ENCODE measurements at places on chromosomes 4 and X.
A peak's percentile ranks its signal among the peaks of the same experiment; 100 is the strongest.

DNA sequence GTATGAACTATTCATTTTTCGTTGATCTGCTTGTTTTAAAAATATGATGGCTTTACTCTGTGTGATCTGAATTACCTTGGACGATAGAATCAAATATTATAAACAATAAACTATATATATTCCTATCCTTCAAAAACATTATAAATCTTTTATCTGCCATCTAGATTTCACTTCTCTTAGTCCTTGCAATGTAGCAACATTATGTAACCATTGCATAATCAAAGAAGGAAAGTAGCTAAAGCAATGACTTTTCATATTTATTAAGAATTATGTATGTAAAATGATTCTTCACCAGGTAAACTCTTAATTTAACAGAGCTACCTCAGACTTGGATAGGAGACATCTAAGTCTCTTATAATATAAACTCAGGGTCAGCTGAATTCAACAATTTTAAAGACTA, 210.5 kb downstream of the ADAMTS3 start:
- no peak for DNase-seq

DNA sequence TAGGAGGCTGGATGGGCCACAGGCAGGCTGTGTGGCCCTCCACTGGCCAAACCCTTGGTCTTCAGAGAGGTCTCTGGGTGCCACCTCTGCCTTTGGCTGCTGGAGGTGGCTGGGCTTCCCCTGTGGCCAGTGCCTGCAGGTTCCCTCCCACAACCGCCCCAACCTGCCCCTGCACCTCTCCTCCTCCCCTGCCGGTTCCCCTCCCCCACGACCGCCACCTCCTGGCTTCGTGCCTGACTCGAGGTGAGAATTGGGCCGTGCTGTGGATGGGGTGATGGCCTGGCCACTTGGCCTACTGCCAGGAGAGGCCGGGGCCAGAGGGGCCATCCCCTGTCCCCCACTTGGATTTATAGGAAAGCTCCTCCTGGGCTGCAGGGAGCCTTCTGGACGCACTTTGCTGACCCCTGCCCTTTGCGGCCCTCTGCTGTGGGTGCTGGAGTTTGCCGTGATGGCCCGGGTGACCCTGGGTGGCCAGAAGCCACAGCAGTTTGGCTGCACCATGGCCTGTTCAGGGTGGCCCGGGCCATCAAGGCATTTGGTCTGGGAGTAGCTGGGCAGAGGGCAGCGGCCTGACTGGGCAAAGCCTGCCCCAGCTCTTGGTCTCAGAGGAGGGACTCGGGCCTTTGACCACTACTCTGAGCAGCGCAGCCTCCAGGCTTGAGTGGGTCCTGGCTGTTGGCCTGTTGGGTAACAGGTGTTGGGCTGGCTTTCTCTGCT, 3.8 kb downstream of the NAT8L start:
- DNase-seq: no peak

DNA sequence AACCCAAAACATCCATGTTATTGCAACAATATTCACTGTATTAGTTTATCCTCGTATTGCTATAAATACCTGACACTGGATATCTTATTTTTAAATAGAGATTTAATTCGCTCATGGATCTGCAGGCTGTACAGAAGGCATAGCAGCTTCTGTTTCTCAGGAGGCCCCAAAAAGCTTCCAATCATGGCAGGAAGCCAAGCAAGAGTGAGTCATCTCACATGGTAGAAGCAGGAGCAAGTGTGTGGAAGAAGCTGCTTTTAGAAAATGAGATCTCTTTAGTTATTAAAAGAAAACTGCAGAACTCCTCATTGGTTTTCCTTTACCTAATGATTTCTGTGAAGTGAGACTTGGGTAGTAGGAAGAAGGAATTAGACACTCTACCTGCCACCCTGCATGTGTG, 16.4 kb downstream of the ZNF732 start:
- no peak for DNase-seq

- peak; percentile 21 for DNase-seq
These were observed 123.5 kb downstream of the IL15 start for GRCh38 chr4:141759796-141760425.

- peak; percentile 62 for DNase-seq
These were observed at the start of gene CAMK2D for GRCh38 chr4:113761620-113762185. Gene CAMK2D (minus strand): TSS chr4:113761738. CDS start chr4:113761068, 670 bp downstream.

GRCh38 chr4:17347445-17347844, 164.4 kb downstream of the QDPR start:
- peak; percentile 17 for DNase-seq

DNA sequence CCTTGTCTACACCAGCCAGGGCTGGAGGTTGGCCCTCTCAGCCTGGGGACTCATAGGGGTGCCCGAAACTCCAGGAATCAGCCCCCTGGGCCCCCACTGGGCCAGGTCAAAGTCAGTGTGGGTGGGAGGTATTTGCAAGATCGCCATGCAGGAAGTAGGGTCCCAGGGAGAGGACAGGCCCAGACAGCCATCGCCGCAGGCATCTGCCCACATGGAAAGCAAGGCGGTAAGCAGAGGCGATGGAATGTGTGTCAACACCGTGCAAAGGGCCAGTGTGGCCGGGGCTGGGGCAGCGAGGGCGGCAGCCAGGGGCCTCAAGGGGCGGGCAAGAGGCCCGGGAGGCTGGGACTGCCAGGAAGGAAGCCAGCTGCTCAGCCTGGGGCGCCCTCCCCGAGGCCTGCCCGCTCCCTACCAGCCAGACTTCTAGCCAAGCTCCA, 19.3 kb upstream of the DUSP9 start:
- no peak for DNase-seq

DNA sequence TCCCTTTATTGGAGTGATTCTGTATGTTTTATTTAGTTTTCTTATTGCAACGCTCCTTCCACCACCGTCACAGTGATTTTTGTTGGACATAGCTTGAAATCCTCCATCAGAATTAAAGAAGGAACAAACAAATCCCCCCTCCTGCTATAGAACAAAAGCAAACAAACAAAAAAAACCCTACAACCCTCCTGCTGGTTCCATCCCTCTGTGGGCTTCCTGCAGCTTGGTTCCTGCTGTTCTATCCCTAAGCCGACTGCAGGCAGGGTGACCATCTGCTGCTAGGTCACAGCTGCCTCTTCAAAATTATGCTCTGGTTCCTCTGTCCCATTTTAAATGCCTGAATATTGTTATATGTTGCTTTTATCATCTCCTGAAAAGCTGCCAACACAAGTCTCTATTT, 116.8 kb upstream of the AGA start:
- no peak for DNase-seq

- DNase-seq: peak; percentile 60
These were observed 62.8 kb upstream of the EGFL6 start for GRCh38 chrX:13506574-13506973.

GRCh38 chr4:96986816-96987215, 1146.9 kb downstream of the PDHA2 start:
- no peak for DNase-seq

DNA sequence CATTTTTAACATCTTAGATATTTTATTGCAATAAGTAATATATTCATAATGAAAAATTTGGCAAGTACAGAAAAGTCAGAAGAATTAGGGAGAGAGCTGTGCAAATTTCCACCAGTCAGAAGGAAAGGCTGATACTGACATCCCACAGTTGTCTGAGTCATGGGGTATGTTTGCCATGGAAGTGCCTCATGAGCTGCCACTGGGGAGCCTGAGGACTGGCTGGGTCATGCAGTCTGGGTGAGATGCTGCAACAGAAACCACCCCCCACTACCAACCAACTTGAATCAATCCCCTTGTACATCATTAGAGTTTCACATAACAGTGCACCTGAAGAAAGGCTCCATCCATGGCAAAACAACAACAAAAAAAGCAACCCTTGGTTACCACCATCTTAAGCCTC, 45.2 kb upstream of the ENPP6 start:
- DNase-seq: peak; percentile 81

GRCh38 chrX:5683996-5684395, 544.7 kb downstream of the NLGN4X start:
- DNase-seq: no peak

GRCh38 chr4:98680806-98681205, 22.4 kb upstream of the TSPAN5 start:
- no peak for DNase-seq

GRCh38 chrX:114584375-114584943, 573 bp downstream of the HTR2C start:
- DNase-seq: no peak
